ENCODE measurements at places on chromosomes 1 and 21.

GRCh38 chr1:172969611-172970010 is 81.1 kb downstream of the TNFSF18 start:
- no peak for DNase-seq

DNA sequence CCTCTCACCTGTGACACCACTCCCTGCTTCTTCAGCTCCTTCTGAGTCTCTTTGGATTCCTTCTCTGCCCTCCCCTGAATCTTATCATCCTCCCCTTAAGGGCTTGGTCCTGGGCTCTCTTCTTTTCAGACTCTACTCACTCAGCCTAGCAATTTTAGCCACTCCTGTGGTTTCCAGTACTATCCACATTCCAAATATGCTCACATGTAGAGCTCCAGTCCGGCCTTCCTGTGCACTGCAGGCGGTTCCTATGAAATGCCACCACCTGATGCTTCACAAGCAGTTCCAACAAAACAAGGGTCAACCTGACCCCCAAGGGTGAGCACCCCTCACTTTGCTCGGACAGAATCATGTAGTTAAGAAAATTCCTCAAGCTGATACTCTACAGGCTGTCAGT is 35.9 kb downstream of the MAB21L3 start:
- no peak for DNase-seq

DNA sequence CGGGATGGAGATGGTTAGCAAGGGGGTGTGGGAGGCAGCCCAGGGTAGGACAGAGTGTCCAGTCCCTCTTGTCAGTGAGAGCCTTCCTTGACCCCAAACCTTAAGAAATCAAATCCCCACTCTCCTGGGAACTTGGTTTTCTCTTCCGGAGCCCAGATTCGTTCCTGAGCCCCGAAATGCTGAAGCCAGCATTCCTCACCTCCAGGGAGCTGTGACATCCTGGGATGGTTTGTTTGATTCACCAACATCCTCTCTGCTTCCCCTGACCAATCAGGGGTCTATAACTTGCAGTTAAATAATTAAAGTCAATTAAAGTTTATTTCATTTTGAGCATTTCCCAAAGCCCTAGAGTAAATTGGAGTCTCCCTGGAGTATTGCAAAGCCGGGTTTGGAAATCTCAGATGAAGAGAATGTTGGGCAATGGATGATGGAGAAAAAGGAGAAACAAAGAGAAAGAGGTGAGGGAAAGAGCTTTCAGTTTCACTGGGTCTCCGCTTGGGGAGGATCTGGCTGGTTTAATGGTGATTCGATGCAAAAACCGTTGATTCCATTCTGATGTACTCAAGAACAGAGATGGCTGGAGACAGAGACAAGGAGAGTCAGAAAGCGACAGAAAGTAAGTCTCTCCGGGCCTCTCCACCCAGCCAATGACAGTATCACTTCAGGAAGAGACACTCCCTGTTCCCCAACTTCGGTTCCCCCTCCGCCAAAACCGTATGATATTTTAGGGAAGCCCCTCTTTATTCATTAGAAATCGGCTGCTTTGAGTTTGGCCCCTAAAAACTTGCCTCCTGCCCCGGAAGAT is 12.8 kb upstream of the ALX3 start:
- DNase-seq = no peak

GRCh38 chr1:218339267-218339831 is 5.8 kb upstream of the TGFB2 start:
- DNase-seq = no peak

- DNase-seq = no peak
Measured at GRCh38 chr1:239322369-239322768, 64.0 kb upstream of the CHRM3 start.

GRCh38 chr1:19084206-19084738 is 125.8 kb downstream of the UBR4 start:
- DNase-seq = no peak

Measured in CD4-positive, alpha-beta T cell treated with Interleukin-4 for 1 hour (primary cell).